ENCODE measurements at places on chromosomes 12 and 14.
A peak's percentile ranks its signal among the peaks of the same experiment; 100 is the strongest.

DNA sequence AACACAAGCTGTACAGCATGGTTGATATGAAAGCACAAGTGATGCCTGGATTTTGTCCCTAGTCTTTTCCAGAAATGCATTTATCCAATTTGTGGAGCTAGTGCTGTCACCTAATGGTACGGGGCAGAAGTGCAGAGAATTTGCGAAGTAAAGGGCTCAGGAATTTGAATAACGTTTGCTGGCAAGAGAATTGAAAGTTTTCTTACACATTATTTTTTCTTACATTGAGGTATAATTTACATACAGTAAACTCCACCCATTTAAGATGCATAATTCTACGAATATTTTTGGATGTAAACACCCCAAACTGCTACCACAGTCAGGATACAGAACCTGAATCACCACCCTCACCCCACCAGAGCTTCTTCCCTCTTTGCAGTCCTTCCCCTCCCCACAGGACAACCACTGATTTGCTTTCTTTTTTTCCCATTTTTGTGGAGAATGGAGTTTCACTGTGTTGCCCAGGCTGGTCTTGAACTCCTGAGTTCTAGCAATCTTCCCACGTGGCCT, 3.5 kb downstream of the AICDA start:
- no peak for DNase-seq

DNA sequence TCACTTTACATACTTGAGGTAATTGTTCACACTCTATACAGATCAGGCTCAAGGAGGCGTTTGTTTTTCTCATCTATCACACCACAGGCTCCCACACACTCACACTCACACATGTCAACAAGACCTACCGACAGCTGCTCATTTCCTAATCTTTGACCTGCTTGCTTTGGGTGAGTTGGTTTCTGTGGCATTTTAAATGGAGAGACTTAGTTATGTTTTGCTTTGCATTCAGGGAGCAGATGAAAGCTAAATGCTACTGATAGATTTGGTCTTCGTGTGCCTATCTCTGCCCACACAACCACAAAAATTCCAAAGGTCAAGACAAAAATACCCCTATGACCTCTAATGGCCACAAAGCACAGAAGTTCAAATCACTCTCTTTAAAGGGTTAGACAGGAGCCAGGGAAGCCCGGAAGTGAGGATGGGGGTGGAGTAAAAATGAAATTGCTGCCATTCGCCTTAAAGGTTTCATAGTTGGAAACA, 203.5 kb upstream of the G2E3 start:
- no peak for DNase-seq

DNA sequence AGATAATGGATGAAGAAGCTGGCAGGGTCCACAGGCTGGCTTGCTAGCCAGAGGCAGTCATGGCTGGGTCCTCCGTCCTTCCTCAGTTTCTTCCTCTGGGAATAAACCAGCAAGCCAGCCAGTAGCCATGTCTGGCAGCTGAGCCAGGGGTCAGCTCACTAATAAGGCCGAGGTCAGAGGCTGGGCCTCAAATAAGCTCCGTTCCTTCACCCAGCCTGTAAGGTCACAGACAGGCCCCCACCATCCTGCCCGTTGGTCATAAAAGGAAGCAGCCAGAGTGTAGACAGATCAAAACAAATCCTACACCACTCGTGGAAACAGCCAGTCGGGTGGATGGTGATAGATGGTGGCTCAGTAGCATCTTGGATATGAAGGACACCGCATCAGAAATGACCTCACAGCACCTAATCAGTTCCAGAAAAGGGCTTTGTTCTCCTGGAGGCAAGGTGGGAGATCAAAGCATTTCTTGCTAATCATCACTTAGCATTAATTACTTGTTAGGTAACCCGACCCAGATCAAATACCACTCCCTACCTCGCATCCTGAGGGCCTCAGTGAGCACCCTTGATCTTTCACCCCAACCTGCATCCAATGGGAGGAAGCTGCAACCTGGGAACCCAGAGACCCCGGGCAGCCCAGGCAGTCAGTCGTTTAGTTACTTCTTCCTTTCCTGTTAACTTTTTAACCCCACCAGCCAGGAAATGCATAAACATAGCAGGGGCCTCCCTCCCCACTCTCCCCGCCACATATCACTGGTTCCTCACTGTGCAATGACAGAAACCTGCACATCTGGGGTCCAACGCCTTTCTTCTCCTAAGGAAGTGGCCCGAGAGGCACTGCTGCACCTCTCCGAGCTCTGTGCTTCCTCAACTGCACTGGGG, 90.2 kb downstream of the KDM2B start:
- DNase-seq, result no peak

- DNase-seq, result peak; percentile 22
These were observed 8.1 kb upstream of the PPP1R1A start for GRCh38 chr12:54596526-54596946.

DNA sequence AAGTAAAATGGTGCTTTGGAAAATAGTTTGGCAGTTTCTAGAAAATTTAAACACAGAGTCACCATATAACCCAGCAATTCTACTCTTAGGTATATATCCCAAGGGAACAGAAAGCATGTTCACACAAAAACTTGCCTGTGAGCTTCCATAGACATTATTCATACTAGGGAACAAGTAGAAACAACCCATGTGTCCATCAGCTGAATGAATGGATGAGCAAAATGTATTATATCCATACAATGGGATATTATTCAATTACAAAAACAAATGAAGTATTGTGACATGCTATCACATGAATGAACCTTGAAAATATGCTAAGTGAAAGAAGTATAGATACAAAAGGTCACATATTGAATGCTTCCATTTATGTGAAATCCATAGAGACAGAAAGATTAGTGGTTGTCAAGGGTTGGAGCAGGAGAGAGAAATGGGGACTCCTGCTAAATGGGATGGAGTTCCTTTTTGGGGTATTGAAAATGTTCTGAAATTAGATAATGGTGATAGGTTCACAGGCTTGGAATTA, 7.9 kb downstream of the SLC10A1 start:
- no peak for DNase-seq

GRCh38 chr12:69274861-69275260, 35.5 kb downstream of the CPSF6 start:
- no peak for DNase-seq

Data from HS-27A (cell line).